ENCODE measurements at places on chromosomes 3 and 15. TPM values are rescaled to one million over a fixed set of nuclear protein-coding genes. Genes with fewer than 3 reads are reported as not detected.

DNA sequence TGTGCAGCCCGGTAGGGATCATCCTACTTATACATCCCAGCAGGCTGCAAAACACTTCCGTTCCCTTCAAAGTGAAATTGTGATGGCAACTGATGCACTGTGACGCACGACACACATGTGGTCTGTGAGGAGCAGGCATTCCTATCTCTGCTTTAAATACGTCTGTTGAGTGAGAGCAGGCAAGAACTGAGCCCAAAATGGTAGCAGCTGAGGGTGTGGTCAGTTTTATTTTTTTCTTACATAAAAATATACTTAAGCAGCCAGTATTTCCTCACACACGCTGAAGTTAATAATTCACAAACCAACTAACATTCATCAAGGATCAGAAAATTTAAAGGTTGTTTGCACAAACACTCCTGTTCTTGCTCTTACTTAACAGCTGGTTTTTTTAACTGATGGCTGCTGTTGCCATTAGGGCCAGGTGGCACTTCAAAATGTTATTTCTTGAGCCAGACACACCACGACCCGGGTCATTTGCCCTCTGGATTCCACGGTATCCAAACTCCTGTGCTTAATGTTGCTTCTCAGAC lies 23.9 kb downstream of the LRIG1 start:
- no peak overlapping the region for H3K27ac ChIP-seq
- no peaks in the 10 kb centered on the region for H3K36me3 ChIP-seq
- H3K27me3 ChIP-seq = no peaks in the 10 kb centered on the region
- DNase-seq = no peak
- no peak overlapping the region for H3K4me3 ChIP-seq

DNA sequence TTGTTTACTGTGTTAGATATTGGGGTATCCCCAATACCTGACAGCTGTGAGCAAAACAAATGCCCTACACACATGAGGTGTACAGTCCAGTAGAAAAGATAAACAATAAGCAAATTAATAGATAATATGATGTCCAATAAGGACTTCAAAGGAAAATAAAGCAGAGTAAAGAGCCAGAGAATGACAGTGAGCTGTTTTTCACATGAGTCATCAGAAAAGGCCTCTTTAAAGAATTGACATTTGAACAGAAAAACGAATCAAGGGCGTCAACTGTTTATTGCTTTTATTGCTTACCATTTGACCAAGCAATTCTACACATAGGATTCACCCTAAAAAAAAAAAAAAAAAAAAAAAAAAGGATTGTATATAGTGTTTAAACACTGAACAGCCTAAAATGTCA lies 96.6 kb upstream of the FLNB start:
- H3K27me3 ChIP-seq = no peaks in the 10 kb centered on the region
- H3K36me3 ChIP-seq = no peaks in the 10 kb centered on the region
- H3K4me3 ChIP-seq = no peak overlapping the region
- no peak for DNase-seq
- peaks cover 5% of the 10 kb centered on the region for H3K4me1 ChIP-seq
- peak overlapping the region; percentile 13 for H3K27ac ChIP-seq

- H3K36me3 ChIP-seq = no peaks in the 10 kb centered on the region
- H3K27me3 ChIP-seq = no peaks in the 10 kb centered on the region
- H3K4me1 ChIP-seq = no peaks in the 10 kb centered on the region
- H3K4me3 ChIP-seq = no peak overlapping the region
- no peak for DNase-seq
Observed at GRCh38 chr15:59298225-59298853, 74.3 kb downstream of the MYO1E start.

- H3K36me3 ChIP-seq = no peaks in the 10 kb centered on the region
- DNase-seq = peak; percentile 65
- H3K27me3 ChIP-seq = no peaks in the 10 kb centered on the region
- H3K4me3 ChIP-seq = no peak overlapping the region
- peaks cover 26% of the 10 kb centered on the region for H3K4me1 ChIP-seq
Observed at GRCh38 chr3:42159706-42160472, 68.7 kb downstream of the TRAK1 start.

DNA sequence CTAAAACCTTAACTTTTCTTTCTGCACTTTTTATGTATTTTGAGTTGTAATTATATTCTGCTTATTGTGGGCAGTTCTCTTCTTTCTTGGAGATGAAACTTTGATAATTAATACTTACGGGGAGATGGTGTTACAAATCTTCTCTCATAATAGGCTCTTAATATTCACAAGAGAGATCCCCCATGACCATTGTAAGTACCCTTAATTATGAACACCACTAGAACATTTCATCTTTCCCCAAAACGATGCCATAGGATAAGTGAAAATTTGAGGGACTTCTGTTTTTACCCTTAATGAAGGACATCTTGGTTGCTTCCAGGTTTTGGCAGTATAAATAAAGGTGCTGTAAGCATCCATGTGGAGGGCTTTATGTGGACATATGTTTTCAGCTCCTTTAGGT lies 60.7 kb downstream of the PIAS1 start:
- H3K4me1 ChIP-seq = no peaks in the 10 kb centered on the region
- H3K27me3 ChIP-seq = no peaks in the 10 kb centered on the region
- peak overlapping the region; percentile 17 for H3K27ac ChIP-seq
- no peak for DNase-seq

DNA sequence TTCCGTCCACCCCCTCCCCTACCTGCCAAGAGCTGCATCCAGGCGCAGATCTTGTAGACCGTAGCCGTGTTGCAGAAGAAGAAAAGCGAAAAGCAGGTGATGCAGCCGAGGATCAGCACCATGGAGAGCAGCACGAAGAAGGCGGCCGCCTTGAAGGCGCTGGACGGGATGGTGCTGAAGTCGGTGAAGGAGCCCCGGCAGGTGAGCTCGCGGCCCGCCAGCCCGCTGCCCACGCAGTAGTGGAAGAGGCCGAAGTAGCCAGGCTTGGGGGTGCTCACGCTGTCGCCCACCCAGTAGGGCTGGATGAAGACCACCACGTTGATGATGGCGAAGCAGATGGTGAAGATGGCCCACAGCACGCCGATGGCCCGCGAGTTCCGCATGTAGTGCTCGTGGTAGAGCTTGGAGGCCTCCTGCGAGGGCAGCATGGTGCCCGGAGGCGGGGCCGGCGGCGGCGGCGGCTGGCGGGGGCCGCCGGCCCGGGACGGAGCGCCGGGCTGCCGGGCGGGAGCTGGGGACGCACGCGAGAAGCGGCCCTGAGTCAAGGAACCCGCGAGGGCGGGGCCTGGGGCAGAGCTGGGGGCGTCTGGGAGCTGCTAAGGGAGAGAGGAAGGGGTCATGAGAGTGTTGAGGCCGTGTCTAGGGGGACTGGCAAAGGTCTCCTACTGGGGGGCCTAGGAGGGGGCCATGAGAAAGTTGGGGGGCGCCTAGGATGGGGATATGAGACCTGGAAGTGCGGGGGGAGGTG lies 1.2 kb downstream of the LHFPL4 start:
- no peak overlapping the region for H3K4me3 ChIP-seq
- H3K27me3 ChIP-seq = no peaks in the 10 kb centered on the region
- H3K27ac ChIP-seq = no peak overlapping the region
- no peaks in the 10 kb centered on the region for H3K36me3 ChIP-seq
- no peaks in the 10 kb centered on the region for H3K4me1 ChIP-seq

GRCh38 chr3:126345641-126346460 lies 11.4 kb downstream of the KLF15 start:
- no peaks in the 10 kb centered on the region for H3K27me3 ChIP-seq
- no peak overlapping the region for H3K4me3 ChIP-seq

DNA sequence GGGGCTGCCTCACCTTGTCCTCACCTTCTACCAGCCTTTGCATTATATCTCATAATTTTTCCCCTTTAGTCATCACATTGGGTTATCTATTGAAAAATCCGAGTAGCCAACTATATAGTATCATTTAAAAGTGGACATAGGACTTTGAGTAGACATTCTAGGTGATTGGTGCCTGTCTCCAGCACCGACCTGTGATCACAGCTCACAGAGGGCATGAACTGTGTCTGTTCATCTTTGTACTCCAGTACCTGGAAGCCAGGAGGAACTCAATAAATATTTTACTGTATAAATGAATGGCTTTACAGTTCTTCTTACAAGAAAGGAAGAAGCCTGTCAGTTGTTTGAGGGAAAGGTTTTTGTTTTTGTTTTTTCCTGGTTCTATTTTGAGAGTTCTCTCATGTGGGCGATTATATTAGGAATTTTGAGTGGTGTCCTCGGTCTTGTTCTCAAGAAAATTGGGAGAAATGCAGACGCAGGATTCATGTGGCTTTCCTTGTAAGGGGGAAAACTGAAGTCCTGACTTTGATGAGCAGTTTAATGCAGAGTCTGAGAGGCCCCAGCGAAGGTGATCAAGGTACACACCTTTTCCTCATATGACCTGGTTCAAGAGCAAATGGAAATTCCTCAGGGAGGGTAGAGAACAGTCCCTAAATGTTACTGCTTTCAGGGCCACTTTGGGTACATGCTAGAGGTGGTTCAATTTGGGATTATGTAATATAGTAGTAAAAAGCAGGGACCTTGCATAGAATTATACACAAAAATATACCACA lies 46.1 kb downstream of the CMTM8 start:
- H3K4me1 ChIP-seq = no peaks in the 10 kb centered on the region
- H3K27ac ChIP-seq = no peak overlapping the region
- no peaks in the 10 kb centered on the region for H3K27me3 ChIP-seq
- no peak for DNase-seq
- no peak overlapping the region for H3K4me3 ChIP-seq

- no peaks in the 10 kb centered on the region for H3K27me3 ChIP-seq
- peak overlapping the region; percentile 81 for H3K27ac ChIP-seq
- peaks cover 3% of the 10 kb centered on the region for H3K4me1 ChIP-seq
- DNase-seq = peak; percentile 47
- peak overlapping the region; percentile 75 for H3K4me3 ChIP-seq
Observed at GRCh38 chr3:179072100-179072438, 460 bp upstream of the ZMAT3 start.

GRCh38 chr3:16178628-16178988 lies 4.1 kb downstream of the GALNT15 start:
- no peak overlapping the region for H3K4me3 ChIP-seq
- no peaks in the 10 kb centered on the region for H3K27me3 ChIP-seq
- DNase-seq = no peak
- H3K36me3 ChIP-seq = no peaks in the 10 kb centered on the region

DNA sequence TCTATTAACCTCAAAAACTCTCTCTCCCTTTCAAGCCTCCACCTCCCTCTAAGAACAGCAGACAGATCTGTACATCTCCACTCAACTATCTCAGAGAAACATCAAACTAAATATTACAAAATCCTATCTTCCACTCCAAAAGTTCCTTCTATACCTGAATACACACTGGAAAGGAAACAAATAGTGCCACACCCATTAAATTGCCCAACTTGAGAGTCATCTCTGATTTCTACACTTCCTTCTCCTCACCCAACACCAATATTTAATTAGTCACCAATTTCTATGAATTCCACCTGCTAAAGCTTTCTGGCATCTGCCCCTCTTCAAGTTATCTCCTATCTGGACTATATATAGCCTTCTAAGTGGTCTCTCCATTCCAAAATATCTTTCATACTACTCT lies 65.8 kb downstream of the PEAK1 start:
- H3K36me3 ChIP-seq = no peaks in the 10 kb centered on the region
- no peaks in the 10 kb centered on the region for H3K27me3 ChIP-seq
- no peak overlapping the region for H3K27ac ChIP-seq

GRCh38 chr3:146218880-146219866 lies 31.7 kb downstream of the PLSCR4 start:
- peak; percentile 53 for DNase-seq
- no peak overlapping the region for H3K27ac ChIP-seq
- no peaks in the 10 kb centered on the region for H3K36me3 ChIP-seq
- no peaks in the 10 kb centered on the region for H3K4me1 ChIP-seq
- no peak overlapping the region for H3K4me3 ChIP-seq
- no peaks in the 10 kb centered on the region for H3K27me3 ChIP-seq

GRCh38 chr3:17852217-17852616 lies 109.8 kb upstream of the TBC1D5 start:
- no peaks in the 10 kb centered on the region for H3K4me1 ChIP-seq
- no peak overlapping the region for H3K27ac ChIP-seq
- H3K27me3 ChIP-seq = no peaks in the 10 kb centered on the region
- no peak for DNase-seq
- no peaks in the 10 kb centered on the region for H3K36me3 ChIP-seq
- no peak overlapping the region for H3K4me3 ChIP-seq

GRCh38 chr3:74639681-74640080 lies 25.2 kb upstream of the CNTN3 start:
- no peaks in the 10 kb centered on the region for H3K36me3 ChIP-seq
- H3K4me1 ChIP-seq = peaks cover 11% of the 10 kb centered on the region
- no peak overlapping the region for H3K4me3 ChIP-seq
- no peak overlapping the region for H3K27ac ChIP-seq

GRCh38 chr3:197798863-197799262 lies 7.8 kb downstream of the LRCH3 start:
- no peak for DNase-seq
- H3K4me3 ChIP-seq = no peak overlapping the region
- H3K4me1 ChIP-seq = no peaks in the 10 kb centered on the region

- H3K27ac ChIP-seq = no peak overlapping the region
- peak; percentile 89 for DNase-seq
- no peak overlapping the region for H3K4me3 ChIP-seq
- H3K27me3 ChIP-seq = no peaks in the 10 kb centered on the region
Observed at GRCh38 chr3:30199096-30199759, 407.2 kb upstream of the TGFBR2 start.

DNA sequence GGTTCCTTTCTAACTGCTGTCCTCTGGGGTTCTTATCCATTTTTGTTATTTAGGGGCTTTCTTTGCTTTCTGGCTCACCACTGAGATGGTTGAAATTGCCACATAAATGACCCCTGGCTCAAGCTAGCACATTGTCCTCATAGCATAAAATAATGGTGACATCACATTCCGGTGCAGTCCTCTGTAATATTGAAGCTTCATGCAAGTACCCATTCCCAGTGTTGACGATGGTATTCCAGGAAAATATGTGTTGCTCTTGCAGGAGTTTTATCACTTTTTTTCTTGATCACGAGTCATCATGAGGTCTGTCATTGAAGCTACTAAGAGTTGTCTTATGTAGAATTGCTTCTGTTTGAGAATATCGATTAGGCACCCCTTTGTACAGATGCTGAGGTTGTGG lies 56.1 kb downstream of the CRTC3 start:
- H3K27ac ChIP-seq = no peak overlapping the region
- no peaks in the 10 kb centered on the region for H3K36me3 ChIP-seq
- H3K27me3 ChIP-seq = no peaks in the 10 kb centered on the region
- H3K4me1 ChIP-seq = peaks cover 5% of the 10 kb centered on the region
- no peak overlapping the region for H3K4me3 ChIP-seq
- no peak for DNase-seq

Gene RLBP1
- total RNA-seq = 0.31 TPM

Gene DLL4
- total RNA-seq = 3.5 TPM

Gene CFAP91
- 47.6 TPM for total RNA-seq

Gene SEC22C
- 66.0 TPM for total RNA-seq

Gene CCNL1
- 168 TPM for total RNA-seq

Gene CRYGS
- total RNA-seq = 6.1 TPM

Gene MAGEL2
- 1.9 TPM for total RNA-seq

Gene NR2E3
- 4.3 TPM for total RNA-seq

Measured in testis (tissue), 5 donors.